ENCODE measurements at places on chromosomes 16 and 17.

DNA sequence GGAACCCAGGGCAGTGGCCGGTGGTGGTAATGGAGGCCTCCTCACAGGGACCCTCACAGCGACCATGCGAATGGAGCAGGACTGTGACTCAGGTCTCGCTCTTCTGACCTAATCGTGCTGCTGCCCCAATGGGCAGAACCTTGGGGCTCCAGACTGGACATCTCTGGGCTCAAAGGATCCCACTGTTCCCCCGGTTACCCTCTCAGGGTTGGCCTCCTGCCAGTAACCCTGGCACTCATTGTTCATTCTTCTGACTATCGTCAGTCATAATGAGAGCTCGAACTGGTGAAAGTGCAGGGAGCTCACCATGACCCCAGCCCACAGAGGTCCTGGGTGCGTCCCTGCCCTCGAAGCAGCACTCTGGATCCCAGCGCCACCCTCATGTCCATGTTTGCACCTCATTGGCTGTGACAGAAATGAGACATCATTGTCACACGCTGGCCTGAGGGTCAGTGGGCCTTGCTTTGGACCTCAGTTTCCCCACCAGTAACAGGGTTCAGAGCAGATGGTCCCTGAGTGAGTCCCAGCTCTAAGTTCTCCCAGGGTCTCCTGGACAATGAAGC lies 4.0 kb upstream of the NPRL3 start:
- no peak for DNase-seq

GRCh38 chr16:47506800-47507199 lies 45.7 kb downstream of the PHKB start:
- DNase-seq: no peak

DNA sequence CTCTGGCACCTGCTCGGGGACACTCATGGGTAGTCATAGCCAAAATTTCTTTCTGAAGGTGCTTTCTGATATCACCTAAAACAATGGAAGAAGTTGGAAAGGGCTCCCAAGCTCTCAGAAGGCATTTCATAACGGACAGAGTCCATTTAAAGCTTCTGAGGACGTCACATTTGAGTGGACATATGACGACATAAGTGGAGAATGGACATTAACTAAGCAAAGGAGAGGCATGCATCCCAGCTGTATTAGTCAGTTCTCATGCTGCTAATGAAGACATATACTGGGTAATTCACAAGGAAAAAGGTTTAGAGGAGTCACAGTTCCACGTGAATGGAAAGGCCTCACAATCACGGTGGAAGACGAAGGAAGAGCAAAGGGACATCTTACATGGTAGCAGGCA lies 260.2 kb upstream of the DYNLRB2 start:
- DNase-seq: no peak

DNA sequence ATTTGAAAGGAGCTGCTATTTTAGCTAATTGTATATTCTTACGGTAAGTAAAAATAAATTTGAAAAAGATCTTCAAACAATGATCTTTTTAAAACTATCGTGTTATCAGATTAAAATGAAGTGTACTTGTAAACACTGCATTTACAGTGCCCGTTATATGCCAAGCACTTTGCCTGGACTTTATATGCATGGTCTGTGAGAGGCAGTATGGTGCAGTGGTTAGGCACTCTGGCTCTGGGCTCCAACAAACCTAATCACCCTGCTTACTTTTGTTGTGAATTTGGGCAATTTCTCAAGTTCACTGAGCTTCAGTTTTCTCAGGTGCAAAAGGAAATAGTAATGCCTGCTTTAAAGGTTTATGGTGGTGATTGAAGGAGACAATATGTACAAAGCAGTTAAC lies 1.4 kb downstream of the PMP22 start:
- no peak for DNase-seq

- no peak for DNase-seq
These were observed 59.8 kb downstream of the RNF213 start for GRCh38 chr17:80320496-80320895.

DNA sequence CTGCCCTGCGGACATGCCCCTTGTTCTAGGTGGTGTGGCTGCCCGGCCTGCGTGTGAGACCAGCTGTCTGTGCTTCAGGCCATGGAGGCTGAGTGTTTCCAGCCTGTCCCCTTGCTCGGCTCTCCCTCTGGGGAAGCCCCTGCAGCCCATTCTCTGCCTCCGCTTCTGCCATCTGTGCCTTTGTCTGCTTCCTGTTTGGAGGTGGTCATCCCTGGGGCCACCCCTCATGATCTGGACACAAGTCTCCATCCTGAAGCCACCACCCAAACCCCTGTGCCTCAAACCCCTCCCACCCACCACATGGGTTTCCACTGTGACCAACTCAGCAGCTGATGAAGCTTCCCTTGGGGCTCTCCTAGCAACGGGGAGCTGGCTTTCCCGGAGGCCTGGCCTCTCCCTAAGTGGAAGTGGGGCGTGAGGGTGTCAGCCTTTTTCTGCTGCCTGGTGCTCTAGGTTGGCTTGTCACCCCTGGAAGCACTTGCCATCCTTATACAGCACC lies 184.9 kb downstream of the SEC14L1 start:
- no peak for DNase-seq

DNA sequence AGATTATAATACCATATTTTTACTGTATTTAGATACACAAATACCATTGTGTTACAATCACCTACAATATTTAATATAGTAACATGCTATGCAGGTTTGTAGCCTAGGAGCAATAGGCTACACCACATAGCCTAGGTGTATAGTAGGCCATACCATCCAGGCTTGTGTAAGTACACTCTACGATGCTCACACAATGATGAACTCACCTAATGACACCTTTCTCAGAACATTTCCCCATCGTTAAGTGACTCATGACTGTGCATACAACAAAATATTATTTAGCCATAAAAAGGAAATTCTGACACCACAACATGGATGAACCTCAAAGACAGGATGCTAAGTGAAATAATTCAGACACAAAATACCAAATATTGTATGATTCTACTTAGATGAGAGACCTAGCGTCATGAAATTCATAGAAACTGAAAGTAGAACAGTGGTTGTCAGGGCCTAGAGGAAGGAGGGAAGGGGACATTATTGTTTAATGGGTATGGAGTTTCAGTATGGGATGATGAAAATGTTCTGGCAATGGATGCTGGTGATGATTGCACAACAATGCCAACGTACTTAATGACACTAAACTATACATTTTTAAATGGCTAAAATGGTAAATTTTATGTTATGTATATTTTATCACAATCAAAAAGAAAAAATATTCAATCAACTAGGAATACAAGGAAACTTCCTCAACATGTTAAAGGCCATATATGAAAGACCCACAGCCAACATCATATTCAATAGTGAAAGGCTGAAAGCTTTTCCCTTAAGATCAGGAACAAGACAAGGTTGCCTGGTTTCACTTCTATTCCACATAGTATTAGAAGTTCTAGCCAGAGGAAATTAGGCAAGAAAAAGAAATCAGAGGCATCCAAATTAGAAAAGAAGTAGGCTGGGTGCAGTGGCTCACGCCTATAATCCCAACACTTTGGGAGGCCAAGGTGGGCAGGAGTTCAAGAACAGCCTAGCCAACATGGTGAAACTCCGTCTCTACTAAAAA lies 5.9 kb upstream of the C16orf87 start:
- DNase-seq: no peak

GRCh38 chr17:39736319-39737165 lies 1.2 kb upstream of the GRB7 start:
- DNase-seq: no peak

DNA sequence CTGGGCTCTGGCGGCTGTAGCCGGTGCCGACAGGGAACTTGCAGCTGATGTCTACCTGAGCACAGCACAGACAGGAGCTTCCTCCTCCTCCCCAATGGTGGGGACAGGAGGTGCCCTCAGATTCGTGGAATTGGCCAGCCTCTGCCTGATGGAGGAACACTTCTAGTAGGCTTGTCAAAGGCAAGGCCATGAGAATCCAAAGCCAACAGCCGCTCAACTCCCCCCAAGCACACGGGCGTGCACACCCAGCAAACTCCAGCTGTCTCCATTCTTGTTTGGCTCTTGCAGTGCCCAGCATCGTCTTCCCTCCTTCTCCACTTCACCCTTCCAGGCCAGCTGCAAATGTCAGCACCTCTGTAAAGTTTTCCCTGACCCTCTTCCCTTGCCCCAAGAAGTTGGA lies 35.1 kb downstream of the SCNN1G start:
- DNase-seq: no peak

DNA sequence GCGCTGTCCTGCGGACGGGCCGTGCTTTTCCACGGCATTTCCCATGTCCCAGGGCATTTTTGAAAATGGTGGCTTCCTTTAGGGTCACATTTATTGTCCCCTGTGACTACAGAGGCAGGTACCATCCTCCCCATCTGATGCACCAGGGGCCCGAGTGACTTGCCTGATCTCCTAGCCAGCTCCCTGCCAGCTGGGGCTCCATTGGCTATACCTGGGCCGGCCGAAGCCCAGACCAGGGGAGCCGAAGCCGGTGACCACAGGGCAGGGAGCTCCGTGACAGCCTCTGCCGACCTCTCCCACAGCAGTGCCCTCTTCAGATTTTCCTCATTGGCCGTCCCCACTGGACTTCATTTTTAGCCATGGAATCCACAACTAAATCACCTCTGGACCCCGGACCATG lies 170.6 kb downstream of the RBFOX3 start:
- DNase-seq: no peak

DNA sequence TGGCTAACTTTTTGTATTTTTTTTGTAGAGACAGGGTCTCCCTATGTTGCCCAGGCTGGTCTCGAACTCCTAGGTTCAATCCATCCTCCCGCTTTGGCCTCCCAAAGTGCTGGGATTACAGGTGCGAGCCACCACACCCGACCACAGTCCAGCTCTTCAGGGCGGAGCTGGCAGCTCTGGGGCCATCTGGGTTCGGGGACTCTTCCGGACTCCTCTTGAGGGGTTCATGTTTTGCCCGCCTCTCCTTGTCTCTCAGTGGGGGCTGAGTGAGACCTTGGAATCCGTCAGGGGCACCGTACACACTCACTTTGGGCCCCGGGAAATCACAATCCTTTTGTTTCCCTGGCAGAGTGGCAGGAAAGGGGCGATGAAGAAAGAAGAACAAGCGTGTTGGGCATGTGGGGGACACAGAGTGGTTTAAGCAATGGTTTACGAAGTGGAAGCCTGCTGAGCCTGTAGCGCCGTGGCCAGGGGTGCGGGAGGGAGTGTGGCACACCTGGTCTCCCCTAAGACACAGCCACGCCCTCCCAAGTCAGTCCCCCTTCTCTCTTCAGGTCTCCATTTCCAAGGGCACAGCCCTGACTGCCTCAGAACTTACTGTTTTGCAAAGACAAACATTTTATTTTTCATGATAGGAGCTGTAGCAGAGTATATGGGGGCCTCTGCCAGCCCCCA lies 26.1 kb downstream of the TNS4 start:
- no peak for DNase-seq

Measured in neural progenitor cell (in vitro differentiated cells).